Activated naive CD4-positive, alpha-beta T cell (primary cell): ENCODE measurements at places on chromosomes 12 and 14.

DNA sequence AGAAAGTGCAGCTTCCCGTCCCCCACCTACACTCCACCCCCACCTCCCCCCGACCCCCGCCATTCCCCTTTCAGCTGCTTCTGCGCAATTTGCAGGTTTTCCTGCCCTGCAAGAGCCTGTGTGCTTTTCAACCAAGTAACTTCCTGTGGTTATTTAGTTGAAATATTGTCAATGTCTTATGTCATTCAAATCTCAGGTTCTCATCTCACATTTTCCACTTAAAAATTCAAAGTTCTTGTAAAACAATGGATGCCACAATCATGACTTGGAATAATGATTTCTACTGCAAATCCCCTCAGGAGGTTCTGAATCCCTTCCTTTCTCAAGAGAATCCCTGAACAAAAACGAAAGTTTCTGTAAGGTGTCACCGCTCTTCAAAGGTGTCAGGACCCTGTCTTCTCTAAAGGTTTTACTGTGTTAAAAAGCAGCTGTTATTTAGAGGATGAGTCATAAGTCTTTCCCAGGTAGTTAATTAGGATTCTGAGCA, 31.6 kb downstream of the WBP11 start:
- no peak for DNase-seq

- DNase-seq: no peak
These were observed 87.5 kb downstream of the SETD3 start for GRCh38 chr14:99393059-99393655.

GRCh38 chr14:61581955-61582615, 113.2 kb upstream of the HIF1A start:
- DNase-seq: no peak

DNA sequence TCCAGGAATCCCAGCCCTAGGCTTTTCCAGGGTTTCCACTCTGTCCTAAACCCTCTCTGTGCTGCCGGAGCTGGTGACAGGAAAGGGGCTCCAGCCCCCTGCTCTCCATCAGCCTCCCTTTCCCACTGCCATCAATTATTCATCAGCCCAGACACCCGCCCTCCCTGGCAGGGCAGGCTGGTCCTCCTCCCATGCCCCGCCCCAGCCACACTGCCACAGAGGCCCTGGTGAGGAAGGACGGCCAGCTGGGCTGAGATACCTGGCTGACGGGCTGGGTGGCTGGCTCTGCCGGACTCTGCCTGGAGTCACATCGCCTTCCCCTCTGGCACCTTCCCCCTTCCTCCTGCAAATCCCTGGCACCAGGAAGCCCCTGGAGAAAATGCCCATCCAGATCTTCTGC, 11.9 kb upstream of the SMARCD1 start:
- DNase-seq: no peak

DNA sequence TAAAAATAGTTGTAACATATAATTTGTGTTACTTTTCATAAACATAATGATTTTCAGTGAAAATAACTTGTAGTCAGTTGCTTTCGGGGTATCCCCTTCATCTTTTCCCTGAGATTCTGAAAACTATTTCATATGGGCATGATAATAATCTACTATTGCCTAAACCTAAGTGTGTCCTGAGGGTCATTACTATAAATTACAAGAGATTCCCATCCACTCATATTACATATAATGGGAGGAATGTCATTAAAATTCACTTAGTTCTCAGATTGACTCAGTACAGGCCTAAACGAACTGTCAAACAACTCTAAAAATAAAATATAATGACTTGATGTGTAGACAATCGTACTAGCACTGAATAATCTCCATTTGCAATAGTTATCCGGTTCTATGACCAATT, 72.7 kb downstream of the PTPRR start:
- no peak for DNase-seq

DNA sequence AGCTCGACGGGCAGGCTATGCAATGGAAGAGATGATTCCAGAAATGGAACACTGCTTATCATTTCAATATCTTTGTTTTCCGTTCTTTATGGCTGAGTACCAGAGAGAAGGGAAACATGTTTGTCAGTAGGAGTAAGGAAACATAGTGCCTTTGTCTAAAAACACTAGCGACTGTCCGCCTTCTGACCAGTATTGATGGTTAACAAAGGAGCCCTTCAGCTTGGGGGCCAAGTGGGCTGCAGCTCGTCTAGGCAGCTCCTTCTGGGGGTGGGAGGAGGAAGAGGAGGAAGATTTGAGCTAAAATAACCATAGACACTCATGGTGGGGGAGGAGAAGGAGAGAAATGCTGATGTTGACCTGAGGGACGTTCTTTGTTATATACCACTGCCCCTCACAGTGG, 15.0 kb downstream of the COQ5 start:
- DNase-seq: no peak

- DNase-seq: no peak
These were observed 91.0 kb upstream of the DIO3 start for GRCh38 chr14:101470266-101470665.

DNA sequence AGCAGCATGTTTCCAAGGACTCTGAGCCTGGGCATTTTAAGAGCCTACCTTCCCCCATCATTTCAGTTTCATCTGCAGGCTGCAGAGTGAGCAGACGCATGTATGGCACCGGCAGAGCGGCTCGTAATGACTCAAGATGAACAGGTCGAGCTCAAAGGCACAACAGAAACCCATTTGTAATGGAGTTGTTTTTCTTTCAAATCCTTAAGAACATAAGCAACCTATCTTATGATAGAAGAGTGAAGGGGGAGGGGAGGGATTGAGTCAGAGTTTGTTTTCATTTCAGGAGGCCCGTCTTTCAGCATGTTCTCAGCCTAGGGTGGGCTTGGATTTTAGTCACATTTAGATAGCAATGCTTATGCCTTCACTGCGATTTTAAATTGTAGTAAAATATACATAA, 54.9 kb upstream of the CISTR start:
- DNase-seq: no peak

- DNase-seq: no peak
These were observed 3.4 kb downstream of the NOC4L start for GRCh38 chr12:132147423-132148367.
